ENCODE measurements at places on chromosomes 4 and X.

DNA sequence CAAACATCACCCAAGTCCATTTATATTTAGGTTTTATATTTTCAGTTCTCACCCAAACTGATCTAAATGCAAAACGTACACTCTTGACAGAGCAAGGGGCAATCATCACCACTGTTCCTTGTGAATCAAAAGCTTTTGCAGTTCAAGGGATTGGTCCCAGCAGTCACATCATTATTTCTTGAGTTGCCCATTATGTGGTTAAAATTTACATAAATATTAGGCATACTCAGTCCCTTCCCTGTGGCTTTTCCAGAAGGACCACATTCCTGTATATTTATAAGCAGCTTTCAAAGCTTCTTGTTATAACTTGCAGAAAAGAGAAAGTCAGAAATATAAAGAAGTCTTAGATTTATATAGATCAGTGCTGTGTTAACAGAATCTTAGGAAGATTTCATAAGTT lies 224.4 kb downstream of the CLCN4 start:
- DNase-seq, result no peak

DNA sequence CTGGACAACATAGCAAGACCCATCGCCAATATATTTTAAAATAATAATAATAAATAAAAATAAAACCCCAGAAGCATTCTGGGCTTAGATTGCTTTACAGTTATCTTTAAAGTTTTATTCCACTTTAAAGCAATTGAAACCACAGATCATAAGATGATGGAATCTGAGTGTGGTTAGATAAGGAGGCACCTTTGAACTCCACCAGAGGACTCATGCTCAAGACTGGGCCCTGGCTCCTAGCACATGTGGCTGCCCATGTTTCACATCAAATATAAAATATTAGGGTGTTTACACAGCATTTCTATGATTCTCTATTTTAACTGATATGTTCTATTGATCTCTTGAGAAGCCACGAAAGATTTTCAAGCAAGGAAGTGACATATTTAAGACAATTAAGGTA lies 52.6 kb upstream of the BBS12 start:
- no peak for DNase-seq

- no peak for DNase-seq
Observed at GRCh38 chr4:38132843-38133662, 172.9 kb downstream of the PTTG2 start.

- no peak for DNase-seq
Observed at GRCh38 chr4:183872531-183872930, 32.6 kb upstream of the STOX2 start.

DNA sequence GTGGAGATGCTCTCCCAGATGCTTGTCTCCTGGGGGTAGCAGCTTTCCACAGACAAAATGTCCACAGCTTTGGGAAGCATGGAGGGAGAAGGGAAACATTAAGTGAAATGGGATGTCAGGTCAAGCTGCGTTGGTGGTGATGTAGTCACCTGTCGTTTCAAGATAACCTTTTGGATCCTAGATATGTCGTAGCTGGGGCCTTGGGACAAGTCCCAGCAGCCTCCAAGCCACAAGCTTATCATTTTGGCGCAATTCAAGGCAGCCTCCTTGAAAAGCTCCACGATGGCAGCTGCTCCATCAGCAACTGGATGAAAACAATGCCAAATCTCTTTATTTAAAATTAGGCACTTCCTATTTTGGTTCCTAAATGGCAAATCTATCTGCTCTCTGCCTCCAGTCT lies 52.0 kb downstream of the RTL9 start:
- DNase-seq, result no peak

GRCh38 chr4:38192516-38192915 lies 232.3 kb downstream of the PTTG2 start:
- no peak for DNase-seq

DNA sequence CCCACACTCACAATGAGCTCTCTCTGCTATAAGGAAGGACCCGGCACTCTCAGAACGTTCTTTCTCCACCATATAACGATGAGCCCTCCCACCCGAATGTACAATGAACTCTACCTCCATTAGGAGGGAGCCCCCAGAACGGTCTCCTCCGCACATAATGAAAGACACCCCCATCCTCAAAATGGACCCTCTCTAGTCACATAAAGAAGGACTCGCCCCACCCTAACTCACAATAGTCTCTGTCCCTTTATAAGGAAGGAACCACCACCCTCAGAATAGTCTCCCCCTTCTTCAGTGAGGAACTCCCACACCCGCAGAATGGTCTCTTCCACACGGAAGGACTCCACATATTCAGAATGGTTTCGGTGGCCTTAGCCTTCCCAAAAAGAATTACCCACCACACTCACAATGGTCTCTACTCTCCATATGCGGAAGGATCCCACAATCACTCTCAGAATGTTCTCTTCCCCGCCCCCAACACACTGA lies 477 bp downstream of the SLC35A2 start:
- no peak for DNase-seq

DNA sequence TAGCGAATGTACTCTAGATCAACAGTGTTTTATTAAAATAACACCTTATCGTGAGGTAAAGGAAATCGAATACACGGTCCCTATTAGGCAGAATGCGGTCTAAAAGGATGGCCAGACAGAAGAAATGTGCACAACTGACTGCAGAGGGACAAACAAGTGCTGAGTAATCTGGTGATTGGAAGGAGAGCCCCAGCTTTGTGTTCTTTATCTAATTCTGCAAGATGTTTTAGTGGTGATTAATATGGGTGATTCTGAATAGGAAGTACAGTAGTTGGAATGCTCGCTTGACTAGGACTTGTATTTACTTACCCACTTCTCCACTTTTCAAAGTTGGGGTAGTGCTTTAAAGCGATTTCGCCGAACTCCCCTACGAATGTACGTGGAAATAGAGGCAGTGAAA lies 1.2 kb downstream of the WDR44 start:
- DNase-seq, result no peak

GRCh38 chr4:158894826-158895225 lies 126.0 kb downstream of the FNIP2 start:
- DNase-seq, result no peak

Measured in activated naive CD4-positive, alpha-beta T cell (primary cell).